Fibroblast of skin of back (primary cell): ENCODE measurements at places on chromosomes 2 and 18.

DNA sequence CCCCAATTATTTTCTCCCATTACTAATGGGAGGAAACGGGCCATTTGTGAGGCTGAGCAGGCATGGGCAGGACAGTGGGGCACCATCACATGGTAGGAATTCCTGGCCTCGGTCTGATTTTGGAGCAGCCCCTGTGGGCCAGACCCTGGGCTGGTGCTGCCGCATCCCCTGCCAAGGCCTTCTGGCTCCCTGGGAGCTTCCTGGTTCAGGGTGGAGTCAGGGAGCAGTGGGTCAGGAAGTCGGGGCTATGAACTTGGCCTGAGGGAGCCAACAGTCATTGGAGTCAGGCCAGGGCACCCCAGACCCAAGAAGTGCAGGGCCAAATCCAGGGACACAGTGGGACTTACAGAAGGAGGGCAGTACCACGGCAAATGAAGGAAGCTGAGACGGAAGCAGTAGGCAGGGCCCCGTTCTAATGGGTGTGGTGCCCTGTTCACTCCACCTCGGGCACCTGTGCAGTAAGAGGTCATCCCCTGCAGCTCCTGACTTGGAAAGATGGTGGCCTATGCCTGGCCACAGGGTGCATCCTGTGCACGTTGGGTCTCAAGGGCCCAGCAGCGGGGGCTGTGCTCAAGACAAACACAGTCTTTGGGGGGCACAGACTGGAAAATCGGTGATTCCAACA, 328.1 kb downstream of the SMAD2 start:
- DNase-seq: no peak

- DNase-seq: no peak
Observed at GRCh38 chr2:119646149-119646548, 32.9 kb upstream of the TMEM177 start.

GRCh38 chr18:72171596-72171995, 372.5 kb downstream of the CBLN2 start:
- no peak for DNase-seq

DNA sequence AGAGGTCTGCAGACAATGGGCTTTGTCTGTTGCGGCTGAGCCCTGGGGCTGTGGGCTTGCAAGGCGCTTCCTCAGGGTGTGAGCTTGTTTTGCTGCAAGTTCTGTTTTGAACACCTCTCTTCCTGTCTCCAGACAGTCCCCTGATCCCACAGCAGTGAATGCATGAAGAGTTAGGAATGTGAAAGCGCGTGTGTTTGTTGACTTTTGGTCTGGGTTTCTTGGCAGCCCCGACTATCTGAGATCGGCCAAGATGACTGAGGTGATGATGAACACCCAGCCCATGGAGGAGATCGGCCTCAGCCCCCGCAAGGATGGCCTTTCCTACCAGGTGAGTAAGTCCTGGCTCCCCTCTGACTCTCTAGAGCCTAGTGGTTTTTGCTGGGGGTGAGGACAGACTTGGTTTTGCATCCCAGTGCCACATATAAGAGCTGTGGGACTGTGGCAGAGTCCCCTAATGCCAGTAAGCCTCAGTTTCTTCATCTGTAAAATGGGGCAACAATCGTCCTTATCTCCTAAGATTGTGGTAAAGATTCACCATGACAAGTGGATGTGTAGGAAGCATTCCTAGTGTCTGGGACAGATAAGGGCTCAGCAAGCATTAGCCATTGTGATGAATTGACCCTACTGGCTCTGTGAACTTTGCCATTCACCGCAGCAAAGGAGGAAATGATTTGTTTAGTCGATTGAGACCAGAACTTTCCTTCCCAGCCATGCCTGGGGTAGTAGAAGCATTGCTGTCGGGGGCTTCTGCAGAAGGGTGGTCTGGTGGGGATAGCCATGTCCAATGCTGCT, 3.0 kb downstream of the LBH start:
- DNase-seq: peak; percentile 94

DNA sequence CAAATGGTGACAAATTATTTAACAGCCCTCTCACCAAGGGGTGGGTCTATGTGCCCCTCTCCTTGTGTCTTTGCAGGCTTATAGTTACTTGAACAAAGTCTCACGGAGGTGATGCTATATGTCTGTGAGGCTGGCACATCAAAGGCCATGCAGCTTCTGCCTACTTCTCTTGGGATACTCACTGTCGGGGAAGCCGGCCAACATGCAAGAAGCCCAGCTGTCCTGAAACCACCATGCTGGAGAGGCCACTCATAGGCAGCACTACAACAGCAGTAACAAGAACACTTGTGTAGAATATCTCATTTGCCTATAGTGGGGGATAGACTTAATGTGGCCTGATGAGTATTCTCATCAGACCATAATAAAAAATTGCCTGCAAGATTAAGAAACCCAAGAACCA, 233.7 kb upstream of the NCKAP5 start:
- DNase-seq: no peak

DNA sequence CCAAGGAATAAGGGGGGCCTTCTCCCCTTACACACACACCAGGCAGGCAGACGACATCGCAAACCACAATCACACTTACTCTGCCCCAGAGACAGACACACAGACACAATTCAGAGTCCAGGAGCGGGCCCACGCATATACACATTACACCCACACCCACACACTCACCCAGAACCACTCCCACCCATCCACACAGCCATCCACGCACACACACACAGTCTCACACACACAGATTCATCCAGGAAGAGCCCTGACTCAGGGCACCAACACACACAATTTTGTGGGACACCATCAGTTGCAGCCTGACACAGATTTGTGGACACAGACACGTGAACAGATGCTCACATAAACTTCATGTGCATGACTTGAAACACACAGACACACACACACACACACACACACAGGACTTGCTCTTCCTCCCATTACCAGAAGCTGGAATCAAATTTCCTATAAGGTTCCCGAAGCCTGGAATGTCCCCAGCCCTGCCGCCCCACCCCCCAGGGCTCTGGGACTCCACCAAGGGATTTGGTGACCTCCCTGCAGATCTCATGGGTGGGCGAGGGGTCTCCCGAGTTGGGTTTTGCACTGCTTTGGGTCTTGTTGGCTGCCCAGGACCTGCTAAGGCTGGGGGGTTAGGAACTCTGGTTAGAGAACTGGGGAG, 23.5 kb downstream of the TNS1 start:
- peak; percentile 80 for DNase-seq

DNA sequence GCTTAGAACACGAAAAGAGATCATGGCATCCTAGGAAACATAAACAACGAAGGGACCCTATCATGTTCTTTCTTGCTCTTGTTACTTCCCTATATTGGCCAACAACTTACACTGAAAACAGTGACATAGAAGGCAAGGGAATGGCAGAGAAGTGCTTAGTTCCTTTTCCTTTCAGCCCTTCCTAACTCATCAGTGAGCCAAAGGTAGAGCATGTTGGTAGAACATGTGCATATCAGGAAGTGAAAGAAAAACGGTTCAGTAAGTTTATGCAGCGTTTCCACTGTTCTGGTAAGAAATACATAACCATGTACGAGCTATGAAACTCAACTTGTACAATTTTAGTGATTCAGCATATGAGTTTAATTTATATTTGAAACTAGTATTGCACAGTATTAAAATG, 21.7 kb downstream of the AKAIN1 start:
- no peak for DNase-seq

- DNase-seq: no peak
Observed at GRCh38 chr2:232966122-232966521, 46.9 kb downstream of the NGEF start.

DNA sequence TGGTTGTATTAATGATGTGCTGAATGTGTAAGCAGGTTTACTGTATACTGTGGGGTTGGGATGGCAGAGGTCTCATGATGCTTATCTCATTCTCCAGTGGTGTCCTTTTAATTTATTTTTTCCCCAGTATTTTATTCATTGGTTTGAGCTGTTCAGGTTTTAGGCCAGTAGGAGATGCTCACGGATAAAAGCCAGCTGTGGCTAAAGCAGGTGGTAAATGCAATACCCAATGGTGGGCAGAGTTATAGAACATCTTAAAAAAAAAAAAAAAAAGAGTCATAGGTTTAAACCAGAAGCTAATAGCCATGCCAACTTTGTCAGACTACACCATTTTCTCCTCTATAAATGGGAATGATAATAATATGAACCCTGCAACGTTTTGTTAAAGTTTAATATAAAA, 57.8 kb upstream of the NEUROD1 start:
- no peak for DNase-seq

- DNase-seq: peak; percentile 30
Observed at GRCh38 chr2:226701052-226701451, 98.6 kb downstream of the IRS1 start.

DNA sequence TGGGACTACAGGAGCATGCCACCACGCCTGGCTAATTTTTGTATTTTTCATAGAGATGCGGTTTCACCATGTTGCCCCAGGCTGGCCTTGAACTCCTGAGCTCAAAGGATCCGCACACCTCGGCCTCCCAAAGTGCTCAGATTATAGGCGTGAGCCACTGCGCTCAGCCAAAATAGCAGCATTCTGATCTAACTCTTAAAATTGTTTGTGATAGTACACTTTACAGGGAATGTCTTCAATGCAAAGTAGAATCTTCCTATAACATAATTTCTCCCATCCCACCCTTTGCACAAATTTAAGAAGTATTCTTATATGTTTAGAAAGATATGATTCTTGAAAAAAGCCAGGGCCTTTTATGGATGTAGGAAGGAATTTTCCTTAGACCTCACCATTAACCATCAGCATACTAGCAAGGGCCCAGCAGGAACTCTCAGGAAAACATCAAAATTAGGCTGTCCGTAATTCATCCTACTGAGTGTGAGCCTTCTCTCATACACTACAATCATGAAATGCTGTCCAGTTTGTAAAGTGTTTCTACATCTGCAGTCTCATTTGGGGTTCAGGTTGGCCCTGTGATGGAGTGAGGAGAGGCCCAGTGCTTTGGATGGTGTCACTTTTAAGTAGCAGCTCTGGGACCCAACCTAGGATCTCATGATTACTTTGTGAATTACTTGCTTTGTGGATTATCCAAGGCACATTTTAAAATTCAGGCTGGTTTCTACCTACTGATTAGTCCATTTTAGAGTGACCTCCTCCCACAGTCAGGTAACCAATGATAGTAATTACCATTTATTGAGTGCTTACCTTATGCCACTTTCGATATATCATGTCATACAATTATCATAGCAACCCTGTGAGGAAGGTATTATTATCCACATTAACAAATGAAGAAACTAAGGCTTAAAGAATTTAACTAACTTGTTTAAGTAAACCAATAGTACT, 37.5 kb upstream of the DLX1 start:
- no peak for DNase-seq
